Endothelial cell of umbilical vein (primary cell): ENCODE measurements at places on chromosomes 13 and 19.

DNA sequence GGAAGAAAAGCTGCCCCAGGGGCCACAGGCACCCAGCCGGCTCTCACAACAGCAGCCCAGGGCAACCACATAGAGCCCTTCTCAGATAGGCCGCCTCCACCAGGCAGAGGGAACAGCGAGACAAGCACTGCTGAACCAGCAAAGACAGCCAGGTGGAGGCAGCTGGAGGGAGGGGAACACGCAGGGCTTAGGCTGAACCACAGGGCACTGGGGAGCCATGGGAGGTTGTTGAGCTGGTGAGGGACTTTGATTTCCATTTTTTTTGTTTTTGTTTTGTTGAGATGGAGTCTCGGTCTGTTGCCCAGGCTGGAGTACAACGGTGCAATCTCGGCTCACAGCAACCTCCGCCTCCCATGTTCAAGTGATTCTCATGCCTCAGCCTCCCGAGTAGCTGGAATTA, 3.5 kb downstream of the GAMT start:
- DNase-seq, result no peak

GRCh38 chr13:82076496-82076895, 1735.6 kb upstream of the SPRY2 start:
- no peak for DNase-seq

DNA sequence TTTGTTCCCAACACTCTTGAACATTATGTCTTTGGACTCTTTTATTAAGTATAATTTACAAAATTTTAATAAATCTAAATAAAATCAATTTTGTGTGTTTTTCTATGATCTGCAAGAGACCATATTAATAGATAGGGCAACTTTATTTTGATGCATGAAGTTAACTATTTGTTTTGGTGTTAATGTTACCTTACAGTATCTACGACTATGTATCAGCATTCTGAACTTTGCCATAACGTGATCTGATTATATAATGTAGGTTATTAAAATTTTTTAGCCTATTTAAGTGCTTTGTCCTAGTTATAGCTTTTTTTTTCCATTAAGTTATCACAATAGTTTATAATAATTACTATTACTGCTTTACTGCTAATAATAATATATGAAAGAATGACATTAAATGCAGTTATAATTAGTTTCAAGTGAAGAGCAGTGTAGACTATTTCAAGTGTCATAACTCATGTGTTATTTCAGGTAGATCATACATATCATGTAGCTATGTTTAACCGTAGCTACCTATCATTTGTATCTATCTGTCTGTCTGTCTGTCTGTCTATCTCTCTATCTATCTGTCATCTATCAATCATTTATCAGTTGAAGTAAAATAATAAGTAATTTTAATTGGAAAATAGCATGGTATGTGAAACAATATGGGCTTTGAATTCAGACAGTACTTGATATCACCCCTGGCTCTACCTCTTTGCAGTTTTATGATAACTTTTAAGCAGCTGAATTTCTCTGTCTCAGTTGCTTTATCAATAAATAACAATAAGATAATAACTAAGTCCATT, 229.7 kb downstream of the GPC5 start:
- no peak for DNase-seq

GRCh38 chr19:41771410-41771809, 16.1 kb downstream of the CEACAM6 start:
- DNase-seq, result no peak
